GM18507 (cell line): ENCODE measurements at places on chromosomes 2 and 18.

- DNase-seq, result no peak
These were observed 893.1 kb upstream of the CELF4 start for GRCh38 chr18:38458698-38459097.

DNA sequence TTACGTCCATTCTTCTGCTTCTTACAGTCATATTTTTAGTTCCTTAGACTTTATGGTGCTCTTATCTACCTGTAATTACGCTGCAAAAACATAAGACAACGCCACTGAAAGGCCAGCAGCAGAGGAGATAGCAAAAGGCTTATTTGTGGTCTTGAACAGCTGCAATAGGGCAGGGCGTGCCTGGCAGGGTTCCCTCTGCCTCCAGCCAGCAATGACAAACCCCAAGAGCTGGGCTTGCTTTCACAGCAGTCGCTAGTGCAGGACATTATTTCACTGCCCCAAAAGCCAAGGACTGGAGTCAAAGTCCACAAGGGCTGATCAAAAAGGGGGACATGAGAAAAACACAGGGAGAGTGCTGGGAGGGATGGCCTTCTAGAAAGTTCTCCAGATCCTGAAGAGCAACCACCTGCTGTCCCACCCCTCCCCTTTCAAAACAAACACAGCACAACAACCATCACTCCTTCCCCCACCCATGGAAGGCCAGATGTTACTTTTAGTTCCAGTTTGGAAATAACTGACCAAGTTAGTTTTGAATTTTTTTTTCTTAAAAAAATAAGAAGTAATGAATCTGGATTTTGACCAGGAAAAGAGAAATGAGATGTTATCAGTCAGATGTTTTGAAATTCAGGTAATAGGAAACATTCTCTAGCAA lies 127.8 kb downstream of the RBMS1 start:
- no peak for DNase-seq

DNA sequence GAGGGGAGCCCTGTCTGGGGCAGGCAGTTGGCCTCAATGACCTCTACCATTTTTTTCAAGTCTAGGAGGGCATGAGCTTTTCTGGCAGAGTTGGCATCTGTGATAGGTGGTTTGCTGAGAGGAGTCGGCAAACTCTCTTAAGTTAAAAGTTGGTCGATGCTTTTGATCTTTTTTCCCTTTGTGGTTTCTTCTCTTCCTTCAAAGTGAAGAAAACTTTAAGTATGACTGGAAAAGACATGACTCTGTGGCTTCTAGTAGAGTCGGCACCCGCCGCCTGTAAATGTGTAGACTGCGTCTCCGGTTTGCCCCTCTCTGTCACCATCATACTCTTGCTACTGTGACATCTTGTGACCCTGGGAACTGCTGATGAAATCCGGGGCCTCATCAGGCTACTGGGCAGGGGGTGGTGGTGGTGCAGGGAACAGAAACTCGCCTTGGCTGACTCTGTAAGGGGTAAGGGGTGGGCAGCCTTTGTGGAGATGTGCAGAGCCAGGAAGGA lies 21.1 kb downstream of the INPP5D start:
- no peak for DNase-seq

DNA sequence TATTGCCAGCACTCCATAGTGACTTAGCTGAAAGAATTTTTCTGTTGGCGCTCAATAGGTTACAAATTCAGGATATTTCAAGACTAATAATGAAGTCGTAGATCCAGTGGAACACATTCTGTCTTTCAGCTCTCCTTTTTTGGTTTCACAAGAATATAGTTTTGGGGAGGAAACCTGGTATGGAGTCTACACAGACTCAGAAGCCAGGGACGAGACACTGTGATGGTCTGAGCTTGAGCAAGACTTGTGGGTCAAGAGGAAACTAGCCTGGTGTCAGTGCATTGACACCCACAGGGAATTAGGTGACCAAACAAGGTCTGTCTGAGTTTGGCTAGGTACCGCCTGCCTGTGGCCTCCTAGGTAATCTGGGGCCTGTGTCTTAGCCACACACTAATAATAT lies 26.9 kb downstream of the ARL4C start:
- DNase-seq, result no peak

DNA sequence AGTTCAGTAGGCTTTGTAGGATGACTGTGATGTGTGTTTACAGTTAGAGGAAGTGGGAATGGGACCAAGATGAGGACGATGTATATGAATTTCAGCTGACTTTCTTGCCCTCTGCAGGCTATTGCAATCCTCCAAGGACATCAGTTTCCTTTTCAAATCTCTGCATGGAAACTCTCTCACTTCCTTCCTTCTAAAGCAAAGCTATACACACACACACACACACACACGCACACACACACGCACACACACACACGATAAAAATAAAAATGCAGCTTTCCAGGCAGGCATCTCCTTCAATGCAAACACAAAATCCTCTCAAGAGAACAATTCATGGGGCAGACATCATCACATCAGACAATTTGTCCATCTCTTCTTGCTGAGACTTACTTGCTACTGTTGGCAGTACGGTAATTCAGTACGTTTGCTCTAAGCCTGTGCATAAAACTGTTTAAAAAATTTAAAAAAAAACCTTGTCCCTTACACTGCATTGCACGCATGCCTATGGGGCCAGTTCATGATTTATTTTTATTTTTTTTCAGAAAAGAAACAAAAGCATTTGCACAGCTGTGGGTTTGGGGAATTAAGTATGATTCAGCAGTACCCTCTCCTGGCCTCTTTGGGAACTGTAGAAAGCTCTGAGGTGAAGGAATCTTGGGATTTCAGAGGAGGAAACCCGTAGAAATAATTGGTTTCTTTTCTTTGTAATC lies 27.1 kb upstream of the ICOS start:
- DNase-seq, result no peak

GRCh38 chr18:80159713-80160636 lies 50.9 kb downstream of the ADNP2 start:
- DNase-seq, result no peak

- DNase-seq, result no peak
These were observed 751.2 kb downstream of the SATB2 start for GRCh38 chr2:198706476-198707082.

GRCh38 chr2:96396095-96396494 lies 60.5 kb downstream of the NCAPH start:
- DNase-seq, result no peak

DNA sequence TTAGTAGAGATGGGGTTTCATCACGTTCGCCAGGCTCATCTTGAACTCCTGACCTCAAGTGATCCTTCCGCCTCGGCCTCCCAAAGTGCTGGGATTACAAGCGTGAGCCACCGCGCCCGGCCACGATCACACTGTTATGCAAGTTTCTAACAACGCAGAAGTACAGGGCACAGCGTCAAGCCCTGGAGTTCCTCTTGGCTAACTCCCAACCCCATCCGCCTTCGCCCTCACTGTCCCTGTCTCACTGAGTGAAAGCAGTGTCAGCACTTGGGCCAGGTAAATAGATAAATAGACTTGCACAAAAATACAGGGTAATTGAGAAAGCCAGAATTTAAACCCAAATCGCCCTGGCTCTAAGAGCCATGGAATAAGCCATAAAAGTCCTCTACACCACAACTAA lies 111.7 kb downstream of the ACVR1 start:
- no peak for DNase-seq

- DNase-seq, result no peak
These were observed 66.5 kb downstream of the DPP4 start for GRCh38 chr2:162007447-162008040.

DNA sequence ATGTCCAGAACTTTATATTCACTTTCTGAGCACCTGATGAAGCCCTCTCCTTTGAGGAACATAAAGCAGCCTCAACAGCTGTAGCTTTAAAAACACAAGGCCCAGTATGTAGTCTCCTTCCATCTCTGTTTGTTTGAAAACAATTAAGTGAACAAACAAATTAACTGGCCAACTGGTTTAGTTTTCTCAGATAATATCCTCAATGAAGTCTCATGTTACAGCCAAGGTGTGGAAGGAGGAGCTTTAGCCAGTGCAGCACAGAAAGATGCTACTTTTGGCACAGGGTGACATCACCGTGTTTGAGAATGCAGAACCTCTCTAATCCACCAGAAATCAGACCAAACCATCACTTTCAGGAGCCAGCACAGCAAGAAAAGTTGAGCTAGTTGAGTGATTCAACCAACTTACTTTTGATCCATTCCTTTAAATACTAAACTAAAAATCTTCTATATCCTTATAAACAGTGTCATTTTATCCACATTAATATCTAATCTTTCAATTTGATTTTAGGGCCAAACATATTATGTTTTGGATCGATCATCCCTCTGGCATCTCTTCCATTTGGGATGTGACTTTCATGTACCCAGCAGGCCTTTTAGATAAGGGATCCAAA lies 488.7 kb downstream of the ARHGAP15 start:
- no peak for DNase-seq

- DNase-seq, result no peak
These were observed 39.3 kb downstream of the RTP5 start for GRCh38 chr2:241908686-241909420.

GRCh38 chr2:186347472-186347871 lies 138.6 kb upstream of the ZC3H15 start:
- DNase-seq, result no peak

- no peak for DNase-seq
These were observed 75.3 kb downstream of the COLEC12 start for GRCh38 chr18:425106-425745.

DNA sequence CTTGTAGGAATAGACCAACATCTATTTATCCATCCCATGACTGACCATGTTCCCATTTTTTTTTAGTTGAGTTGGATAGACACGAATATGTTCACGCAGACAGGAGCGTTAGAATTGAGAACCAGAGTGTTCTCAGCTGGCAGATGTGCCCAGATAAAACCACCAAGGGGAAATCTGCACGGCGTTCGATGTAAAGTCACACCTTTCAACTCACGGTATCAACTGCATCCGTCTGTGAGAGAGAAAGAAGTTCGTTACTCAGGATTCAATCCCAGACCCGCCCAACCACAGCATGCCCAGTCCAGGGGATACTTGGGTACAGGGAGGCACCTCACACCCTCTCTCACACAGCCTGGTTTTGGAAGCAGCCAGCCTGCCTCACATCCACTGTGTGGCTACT lies 26.1 kb downstream of the MAL start:
- no peak for DNase-seq

DNA sequence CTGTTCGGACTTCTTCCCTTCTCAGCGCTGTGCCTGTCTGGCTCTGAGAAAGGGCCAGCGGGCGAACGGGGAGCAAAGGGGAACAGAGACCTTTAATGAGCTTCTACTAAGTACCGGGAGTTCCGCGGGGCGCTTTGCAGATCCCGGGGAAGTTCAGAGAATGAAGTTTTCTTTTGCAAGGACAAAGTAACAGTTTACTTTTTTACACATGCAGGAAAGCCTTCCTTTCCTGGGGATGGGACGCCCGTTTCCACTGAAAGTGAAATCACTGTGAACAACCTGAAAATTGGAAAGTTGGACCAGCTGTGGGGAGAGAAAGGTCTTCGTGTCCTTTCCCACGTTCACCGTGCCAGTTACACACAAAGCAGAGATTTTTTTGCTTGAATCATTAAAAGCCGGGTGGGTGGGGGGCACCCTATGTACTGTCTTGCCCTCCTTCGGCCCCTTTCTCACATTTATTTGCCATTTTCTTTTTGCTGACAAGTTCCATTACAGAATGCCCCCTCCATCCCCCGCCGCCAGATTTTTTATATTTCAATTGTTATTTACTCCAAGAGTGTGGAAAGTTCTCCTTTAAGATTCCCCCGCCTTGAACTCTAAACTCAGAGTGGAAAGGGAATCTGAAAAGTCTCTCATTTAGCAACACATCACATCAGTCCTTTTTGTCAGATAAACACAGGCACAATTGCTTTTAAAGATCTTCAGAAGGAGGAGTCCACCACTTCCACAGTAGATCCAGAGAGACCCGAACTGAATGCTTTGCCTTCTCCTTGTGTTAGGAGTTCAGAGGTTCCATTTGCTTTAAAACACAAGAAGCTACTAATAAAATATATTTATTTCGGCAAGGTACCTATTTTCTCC lies 1.1 kb upstream of the FN1 start:
- DNase-seq, result no peak

DNA sequence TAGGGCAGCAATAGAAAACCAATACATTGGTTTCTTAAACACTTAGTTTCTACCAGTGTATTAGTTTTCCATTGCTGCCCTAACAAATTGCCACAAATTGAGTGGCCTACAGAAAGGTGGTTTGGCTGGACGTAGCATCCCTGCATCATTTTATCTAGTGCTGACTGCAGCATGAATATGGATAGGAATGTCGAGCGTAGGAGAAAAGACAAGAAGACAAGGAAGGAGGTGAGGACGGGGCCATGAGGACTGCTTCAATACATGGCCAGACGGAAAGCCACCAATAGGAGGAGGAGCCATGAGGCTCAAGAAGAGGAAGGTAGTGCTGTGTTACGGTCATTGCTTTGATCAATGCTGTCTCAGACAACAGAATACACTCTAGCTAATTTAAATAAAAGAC lies 154.5 kb upstream of the NDUFV2 start:
- DNase-seq, result no peak

DNA sequence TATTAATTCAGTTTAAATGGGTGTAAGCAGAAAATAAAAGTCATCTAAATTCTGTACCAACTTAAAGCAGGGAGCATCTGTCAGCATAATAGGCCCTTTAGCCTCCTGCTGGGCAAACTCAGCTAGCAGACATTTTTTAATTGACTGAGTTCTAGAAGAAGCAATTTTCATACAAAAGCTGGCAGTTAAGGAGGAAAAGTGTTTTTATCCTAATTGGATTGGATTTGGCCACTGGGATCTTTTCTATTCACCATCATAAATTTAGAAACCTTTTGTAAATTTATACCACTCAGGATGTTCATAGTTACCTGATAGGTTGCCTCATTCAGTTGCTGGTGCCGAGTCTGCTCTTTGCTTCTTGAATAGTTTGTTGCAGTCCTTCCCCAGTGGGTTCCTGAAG lies 262.7 kb upstream of the FSIP2 start:
- DNase-seq, result no peak
